Uterine smooth muscle cell (primary cell): ENCODE measurements at places on chromosomes 2 and 18. TPM values are rescaled to one million over a fixed set of nuclear protein-coding genes. Genes with fewer than 3 reads are reported as not detected.

Gene OR6B3
- not detected in 2 replicates for total RNA-seq

Gene GPAT2
- 8.1 and 13.7 TPM in 2 replicates for total RNA-seq

Gene OBSL1
- total RNA-seq = 47.6 and 70.9 TPM in 2 replicates

Gene ADCYAP1
- total RNA-seq = not detected in 2 replicates

Gene FTCDNL1
- 1.3 and 4.1 TPM in 2 replicates for total RNA-seq

Gene DBI
- 96.1 and 116 TPM in 2 replicates for total RNA-seq
